ENCODE measurements at places on chromosomes 6 and 20.

GRCh38 chr6:112764377-112764776, 417.2 kb downstream of the RFPL4B start:
- no peak for DNase-seq

DNA sequence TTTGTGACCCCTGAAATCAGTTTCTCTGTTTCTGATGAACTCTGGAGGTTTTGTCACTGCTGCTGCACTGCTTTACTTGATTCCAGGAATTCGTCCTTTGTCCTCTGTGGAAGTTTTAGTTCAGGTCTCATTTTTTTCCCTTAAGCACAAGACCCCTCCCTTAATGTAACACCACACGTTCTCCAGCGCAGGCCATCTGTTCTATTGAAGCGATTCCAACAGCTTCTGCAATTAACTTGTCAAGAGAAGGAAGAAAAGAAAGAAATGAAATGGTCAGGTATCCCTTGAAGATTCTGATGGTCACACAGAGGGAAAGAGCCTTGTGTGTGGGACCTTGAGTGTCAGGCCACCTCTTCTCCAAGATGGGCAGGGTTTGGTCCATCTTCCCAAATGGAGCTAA, 7.8 kb upstream of the MAS1L start:
- DNase-seq: no peak

DNA sequence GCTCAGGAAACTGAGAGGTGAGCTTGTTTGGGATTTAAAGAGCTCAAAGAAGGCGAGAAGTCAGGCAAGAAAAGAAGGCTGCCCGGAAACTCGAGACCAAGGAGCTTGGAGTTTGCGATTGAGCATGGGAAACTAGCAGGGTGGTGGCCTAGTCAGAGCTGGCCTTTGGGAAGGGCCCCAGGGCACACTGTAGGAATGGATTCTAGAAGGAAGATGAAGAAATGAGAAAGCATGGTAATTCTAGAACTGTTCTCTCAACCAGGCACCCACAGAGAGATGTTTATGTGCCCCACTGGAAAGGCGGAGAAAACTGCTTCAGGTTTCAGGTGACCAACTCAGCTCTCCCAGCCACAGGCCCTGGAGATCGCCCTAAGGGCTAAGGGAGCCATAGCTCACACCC, 126.2 kb downstream of the FOXO3 start:
- DNase-seq: no peak

- DNase-seq: no peak
Measured at GRCh38 chr6:24910961-24911725, 24.6 kb downstream of the RIPOR2 start.

DNA sequence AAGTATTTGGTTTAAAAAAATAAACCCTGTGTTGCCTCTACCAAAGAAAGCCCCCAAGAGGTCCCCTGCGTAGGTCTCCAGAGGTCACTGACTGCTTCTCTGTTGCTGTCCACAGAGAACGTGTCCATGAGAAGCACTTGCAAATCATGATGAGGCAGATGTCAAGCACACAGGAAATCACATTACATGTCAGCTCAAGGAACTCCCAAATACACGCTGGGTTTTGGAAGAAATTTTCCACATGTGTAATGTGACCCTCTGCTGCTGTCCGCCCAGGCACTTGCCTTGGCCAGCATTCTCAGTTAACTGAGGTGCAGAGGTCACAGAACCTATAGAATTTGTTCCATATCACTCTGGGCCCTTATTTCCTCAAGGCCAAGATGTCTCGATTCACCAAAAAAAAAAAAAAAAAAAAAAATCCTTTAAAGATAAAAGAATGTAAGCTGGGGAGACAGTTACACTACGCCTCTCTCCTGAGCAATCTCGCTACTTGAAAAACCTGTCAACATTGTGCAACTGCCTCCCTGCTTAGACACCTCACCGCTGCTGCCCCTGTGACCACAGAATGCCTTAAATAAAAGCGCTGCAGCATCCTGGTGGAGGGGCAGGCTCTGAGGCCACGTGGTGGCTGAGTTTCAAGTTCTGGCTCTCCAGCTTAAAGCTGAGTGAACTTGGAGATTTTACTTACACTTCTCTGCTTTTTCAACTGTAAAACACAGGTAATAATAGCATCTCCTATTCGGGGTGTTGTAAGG, 42.3 kb downstream of the SLC22A23 start:
- DNase-seq: no peak

DNA sequence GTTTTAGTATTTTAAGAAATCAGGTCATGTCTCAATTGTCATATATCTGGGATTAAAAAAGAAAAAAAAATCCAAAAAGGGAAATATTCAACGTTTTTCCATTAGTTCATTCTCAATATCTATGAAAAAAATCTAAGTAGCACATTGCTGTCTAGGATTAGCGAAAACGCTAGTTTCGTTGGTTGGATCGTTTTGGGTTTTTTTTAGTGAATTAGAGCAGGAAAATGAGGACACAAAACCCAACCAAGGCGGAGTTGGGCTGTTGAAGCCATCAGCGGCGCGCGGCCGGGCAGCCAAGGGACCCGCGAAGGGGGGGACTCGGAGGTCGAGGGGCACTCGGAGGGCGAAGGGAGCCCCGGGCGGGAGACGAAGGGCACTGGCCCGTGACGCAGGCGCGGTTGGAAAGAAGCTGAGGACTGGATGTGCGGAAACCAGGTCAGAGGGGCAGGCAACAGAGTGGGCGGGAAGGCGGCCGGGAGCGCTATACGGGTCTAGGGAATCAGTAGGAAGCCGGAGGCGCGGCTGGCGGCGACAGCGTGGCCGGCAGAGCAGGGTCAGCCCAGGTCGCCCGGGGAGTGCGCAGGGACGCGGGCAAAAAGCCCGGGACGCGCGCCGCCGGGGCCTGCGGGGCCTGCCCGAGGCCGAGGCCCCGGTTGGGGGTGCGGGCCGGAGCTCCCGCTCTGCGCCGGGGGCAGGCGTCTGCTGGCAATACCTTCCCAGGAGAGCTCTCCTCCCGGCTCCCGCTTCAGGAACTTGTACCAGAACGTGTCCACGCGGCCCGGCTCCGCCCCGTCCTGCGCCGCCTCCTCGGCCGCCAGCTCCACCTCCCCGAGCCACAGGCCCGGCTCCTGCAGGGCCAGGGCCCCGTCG, 599 bp downstream of the EPM2A start:
- no peak for DNase-seq

DNA sequence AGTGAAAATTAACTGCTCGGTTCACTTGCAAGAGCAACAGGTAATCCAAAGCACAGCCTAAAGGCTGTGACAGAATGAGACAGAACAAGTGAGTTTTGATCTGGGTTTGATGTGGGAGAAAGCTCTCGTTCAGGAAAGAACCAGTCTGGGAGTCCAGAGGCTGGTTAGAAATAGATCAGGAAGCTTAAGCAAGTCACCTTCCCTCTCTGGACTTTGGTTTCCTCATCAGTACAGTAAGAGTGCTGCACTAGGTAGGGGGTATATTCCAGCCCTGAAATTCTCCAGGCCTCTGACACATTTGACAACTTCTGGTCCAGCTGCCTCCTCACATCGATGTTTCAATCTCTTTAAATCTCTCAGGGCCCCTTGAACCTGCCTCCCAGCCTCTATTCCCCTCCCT, 33.7 kb upstream of the MDGA1 start:
- DNase-seq: no peak

DNA sequence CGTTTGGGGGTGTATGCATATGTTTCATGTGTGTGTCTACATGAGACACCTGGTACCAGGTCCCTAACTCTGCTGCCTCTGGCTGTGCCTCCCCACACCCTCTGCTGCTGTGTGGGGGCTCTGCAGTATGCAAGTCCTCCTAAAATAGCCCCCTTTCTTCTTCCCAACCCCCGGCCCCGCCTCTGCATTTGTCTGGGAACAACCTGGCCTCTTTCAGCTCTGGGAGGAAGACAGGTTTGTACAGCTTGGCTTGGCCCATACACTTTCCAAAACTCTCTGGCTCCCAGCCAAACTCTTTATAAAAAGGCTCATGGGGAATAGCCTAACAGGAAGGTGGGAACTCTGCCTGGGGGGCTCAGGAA, 27.1 kb upstream of the EMILIN3 start:
- no peak for DNase-seq

- no peak for DNase-seq
Measured at GRCh38 chr6:143872201-143872600, 7.9 kb downstream of the ZC2HC1B start.

GRCh38 chr6:106116125-106116832, 30.1 kb downstream of the PRDM1 start:
- DNase-seq: no peak

- no peak for DNase-seq
Measured at GRCh38 chr20:16760431-16761304, 12.5 kb downstream of the OTOR start.

DNA sequence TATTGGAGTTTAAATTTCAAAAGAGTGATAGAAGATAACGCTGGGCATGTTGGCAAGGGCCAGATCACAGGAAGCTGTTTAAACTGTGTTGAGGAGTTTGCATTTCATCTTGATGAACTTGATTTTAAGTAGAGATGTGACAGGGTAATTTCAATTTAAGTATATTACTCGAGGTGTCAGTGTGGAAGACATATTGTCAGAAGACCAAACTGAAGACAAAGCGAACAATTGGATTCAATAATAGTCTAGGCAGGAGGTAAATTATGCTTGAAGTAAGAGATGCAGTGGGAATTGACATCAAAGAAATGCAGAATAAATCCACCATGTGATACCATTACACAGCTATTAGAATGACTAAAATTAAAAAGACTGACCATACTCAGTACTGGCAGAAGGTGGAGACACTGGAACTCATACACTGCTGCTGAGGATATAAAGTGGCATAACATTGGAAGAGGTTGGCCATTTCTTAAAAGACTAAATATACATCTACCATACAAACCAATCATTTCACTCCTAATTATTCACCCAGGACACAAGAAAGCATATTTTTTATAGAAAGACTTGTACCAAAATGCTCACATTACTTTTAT, 240.8 kb downstream of the ARHGAP18 start:
- DNase-seq: no peak

- no peak for DNase-seq
Measured at GRCh38 chr20:49287555-49288249, 9.8 kb upstream of the ZNFX1 start.

DNA sequence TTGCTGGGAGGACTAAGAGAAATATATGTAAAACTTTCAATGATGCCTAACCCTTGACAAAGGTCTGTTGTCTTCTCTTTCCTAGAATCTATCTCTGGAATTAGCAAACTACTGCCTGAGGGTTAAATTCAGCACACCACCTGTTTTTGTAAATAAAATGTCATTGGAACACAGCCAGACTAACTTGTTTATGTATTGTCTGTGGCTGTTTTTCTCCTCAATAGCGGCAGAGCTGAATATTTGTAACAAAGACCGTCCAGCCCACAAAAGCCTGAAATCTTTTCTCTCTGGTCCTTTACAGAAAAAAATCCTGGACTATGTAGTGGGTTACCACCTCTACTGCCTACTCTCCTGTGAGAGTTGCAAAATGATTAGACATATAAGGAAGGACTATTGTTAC, 33.3 kb upstream of the SYNDIG1 start:
- DNase-seq: no peak

DNA sequence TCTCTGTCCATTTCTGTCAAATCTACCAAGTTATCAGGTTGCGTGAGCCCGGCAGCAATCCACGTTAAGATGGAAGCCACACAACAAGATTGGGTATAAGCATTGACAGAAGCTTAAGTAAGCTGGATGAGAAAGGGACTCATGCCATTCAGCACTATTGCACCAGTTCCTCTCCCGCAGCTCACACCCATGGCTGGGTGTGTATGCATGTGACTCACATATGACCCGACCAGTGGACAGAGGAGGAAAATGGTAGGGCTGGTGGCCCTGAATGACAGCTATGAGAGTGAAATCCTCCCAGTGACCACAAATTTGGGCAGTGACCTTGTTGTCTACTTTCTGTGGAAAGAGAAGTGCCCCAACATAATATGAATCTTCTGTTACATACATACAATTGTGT, 113.5 kb downstream of the OTOR start:
- no peak for DNase-seq

DNA sequence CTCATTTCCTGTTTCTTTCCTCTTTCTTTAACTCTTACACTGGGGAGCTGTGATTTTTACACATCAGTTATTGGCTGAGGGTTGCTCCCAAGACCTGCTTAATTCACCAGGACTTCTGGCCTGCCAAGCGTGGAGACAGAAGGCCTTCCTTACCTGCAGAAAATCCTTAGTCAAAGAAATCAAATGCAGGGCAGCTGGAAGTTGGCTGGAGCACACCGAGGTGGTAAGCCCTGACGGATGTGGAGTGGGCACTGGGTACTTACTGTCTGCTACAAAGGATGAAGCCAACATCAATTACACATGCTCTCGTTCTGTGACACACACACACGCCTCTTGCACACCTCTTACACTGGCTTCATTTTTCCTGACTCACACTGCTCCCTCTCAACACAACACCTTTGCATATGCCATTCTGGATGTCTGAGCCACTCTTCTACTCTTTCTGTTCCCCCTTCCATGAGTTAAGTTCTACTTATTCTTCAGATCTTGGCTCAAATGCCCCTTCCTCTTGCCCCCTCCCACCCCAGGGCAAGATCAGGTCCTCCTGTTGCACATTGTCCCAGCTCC, 61.6 kb downstream of the TTI1 start:
- no peak for DNase-seq

- no peak for DNase-seq
Measured at GRCh38 chr6:108435391-108435790, 125.3 kb upstream of the FOXO3 start.

GRCh38 chr6:4973415-4973814, 30.4 kb downstream of the RPP40 start:
- DNase-seq: no peak

GRCh38 chr6:105164418-105164817, 15.4 kb downstream of the POPDC3 start:
- no peak for DNase-seq

- DNase-seq: no peak
Measured at GRCh38 chr6:26284537-26285142, 80.4 kb upstream of the BTN3A2 start.

DNA sequence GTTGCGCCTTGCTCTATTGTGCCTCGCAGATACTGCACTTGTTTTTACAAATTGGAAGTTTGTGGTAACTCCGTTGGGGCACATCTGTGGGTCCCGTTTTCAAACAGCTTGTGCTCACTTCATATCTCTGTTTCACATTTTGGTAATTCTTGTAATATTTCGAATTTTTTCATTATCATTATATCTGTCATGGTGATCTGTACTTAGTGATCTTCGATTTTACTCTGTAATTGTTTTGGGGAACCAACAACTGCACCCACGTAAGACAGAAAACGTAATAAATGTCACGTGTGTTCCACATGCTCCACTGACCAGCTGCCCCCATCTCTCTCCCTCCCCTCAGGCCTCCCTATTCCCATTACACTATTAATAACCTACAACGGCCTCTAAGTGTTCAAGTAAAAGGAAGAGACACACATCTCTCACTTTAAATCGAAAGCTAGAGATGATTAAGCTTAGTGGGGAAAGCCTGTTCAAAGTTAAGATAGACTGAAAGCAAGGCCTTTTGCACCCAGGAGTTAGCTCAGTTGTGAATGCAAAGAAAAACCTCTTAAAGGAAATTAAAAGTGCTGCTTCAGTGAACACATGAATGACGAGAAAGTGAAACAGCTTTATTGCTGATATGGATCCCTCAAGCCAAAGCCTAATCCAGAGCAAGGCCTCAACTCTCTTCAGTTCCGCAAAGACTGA, 26.9 kb downstream of the TTLL2 start:
- no peak for DNase-seq

DNA sequence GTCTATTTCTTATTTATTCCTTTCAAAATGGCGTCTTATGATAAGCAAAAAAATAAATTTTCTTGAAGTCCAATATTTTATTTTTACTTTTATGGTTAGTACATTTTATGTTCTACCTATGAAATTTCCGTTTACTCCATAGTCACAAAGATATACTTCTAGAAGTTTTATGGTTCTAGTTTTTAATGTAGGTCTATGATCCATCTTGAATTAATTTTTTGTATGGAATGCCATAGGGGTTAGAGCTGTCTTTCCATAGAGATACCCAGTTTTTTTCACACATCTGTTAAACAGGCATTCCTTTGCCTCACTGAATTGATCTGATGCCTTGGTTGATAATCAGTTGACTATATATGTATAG, 24.9 kb upstream of the ASIP start:
- DNase-seq: no peak

Data from AG04449 (cell line).